ENCODE measurements at places on chromosomes 2 and 18.

DNA sequence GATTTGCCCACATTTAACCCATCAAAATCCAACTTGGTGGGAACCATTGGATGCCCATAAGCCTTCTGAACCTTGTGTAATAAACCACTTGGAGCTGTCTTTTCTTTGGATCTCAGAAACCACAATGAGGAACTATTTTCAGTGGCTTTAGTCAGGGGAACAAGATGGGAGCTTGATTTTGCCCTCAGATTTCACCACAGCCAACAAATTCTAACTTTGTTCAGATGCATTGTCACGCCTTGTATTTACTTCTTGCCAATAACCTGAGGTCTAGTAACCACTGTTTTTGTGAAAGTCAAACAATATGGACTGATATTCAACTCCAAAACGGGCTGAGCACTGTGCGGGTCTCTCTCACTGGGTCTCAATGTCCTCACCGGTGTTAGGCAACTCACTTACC lies 508.2 kb downstream of the TNS1 start:
- no peak for DNase-seq

DNA sequence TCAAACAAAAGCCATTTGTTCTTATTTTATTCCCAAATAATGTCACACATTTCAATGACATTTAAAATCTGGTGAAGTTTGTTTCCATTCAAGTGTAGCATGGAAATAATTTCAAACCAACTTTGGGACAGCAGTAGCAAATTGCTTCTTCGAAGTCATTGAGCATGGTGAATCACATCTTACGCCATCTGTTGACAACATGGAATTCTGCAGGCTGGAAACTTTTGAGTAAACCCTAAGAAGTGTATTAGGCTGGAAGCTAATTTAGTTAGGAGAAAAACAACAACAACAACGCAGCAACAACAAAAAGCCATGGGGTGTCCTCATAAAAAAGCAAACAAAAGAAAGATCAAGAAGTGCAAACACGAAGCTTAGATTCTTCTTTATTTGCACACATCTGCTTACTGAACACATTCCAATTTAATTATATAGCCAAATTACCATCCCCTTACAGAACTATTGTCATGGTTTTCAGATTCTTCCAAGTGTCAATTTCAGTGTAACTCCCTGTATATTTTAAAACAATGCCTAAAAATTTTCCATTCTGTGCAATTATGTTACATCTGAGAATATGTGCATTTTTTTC lies 659.0 kb upstream of the CDH7 start:
- DNase-seq = no peak

GRCh38 chr2:24861500-24861899 lies 58.5 kb downstream of the ADCY3 start:
- DNase-seq = no peak

GRCh38 chr18:48312066-48312465 lies 97.1 kb downstream of the ZBTB7C start:
- DNase-seq = no peak
